ENCODE measurements at places on chromosomes 7 and 10. TPM values are rescaled to one million over a fixed set of nuclear protein-coding genes. Genes with fewer than 3 reads are reported as not detected.

- DNase-seq: no peak
Observed at GRCh38 chr10:44300666-44301649, 83.9 kb downstream of the CXCL12 start.

GRCh38 chr7:44441079-44441478 lies 49.4 kb downstream of the NUDCD3 start:
- no peak for DNase-seq

DNA sequence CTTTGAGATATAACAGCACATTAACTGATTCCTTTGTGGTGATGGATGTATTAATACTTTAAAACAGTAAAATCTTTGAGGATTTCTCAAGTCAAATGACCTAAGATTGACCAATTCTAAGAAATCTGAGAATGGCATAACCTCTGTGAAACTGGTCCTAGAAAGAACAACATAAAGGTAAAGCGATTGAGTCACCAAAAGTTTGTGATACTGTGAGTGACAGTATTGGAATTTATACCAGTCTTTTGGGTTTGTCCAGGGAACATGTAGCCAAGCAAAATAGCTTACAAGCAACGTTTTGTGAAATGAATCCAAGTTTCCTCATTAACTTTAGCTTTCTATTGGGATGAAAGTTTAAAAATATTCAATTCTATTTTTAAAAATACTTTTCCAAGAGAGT lies 157.4 kb upstream of the TMEM196 start:
- DNase-seq: no peak

DNA sequence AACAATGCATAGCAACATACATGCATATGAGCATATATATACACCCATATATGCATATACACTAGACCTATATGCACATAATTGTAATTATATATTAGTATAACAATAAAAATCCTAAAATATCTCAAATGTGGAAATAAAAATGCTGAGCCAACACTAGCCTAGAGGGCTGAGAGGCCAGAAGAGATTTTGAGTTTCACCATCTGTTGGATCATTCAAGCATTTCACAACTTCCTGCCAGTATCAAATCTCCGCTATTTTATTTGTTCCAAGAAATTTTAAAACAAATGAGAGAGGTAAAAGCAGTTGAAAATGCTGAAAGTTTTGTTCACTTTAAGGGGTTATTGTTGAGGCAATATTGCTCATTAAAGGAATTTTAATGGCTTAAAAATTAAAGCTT lies 187.0 kb downstream of the PCDH15 start:
- DNase-seq: no peak

Gene CC2D2B
- total RNA-seq: not detected

DNA sequence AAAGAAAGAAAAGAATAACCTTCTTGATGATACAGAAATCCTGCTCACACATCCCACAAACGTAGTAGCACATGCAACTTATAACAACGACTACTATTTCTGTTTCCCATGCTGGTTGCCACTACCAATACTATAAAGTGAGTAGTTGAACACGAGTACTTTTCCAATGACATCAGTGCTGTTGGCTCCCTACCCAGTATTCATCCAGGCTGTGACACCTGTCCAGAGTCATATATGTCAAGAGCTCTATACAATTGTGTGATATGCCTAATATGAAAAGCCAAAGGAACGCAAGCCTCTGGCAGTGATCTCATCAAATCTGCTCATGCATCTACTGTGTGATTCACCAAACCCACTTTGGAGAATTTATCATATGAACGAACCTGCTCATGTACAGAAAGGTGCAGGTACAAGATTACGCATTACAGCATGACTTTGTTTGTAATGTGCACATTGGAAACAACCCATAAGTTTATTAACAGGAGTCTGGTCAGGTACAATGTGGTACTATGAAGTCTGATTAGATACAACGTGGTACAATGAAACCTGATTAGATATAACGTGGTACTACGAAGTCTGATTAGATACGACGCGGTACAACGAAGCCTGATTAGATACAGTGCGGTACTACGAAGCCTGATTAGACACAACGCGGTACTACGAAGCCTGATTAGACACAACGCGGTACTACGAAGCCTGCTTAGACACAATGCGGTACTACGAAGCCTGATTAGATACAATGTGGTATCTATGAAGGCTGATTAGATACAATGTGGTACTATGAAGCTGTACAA lies 5.8 kb upstream of the ITIH5 start:
- DNase-seq: no peak

- no peak for DNase-seq
Observed at GRCh38 chr10:89346405-89347254, 18.8 kb downstream of the IFIT3 start.

GRCh38 chr10:97363071-97363470 lies 28.5 kb upstream of the FRAT2 start:
- no peak for DNase-seq

DNA sequence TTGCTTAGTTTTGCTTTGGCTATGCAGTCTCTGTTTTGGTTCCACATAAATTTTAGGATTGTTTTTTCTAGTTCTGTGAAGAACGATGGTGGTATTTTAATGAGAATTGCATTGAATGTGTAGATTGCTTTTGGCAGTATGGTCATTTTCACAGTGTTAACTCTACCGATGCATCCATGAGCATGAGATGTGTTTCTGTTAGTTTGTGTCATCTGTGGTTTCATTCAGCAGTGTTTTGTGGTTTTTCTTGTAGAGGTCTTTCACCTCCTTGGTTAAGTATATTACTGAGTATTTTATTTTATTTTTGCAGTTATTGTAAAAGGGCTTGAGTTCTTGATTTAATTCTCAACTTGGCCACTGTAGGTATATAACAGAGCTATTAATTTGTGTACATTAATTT lies 78.2 kb upstream of the ZNF92 start:
- no peak for DNase-seq

Gene MCU
- total RNA-seq: 13.5 TPM

DNA sequence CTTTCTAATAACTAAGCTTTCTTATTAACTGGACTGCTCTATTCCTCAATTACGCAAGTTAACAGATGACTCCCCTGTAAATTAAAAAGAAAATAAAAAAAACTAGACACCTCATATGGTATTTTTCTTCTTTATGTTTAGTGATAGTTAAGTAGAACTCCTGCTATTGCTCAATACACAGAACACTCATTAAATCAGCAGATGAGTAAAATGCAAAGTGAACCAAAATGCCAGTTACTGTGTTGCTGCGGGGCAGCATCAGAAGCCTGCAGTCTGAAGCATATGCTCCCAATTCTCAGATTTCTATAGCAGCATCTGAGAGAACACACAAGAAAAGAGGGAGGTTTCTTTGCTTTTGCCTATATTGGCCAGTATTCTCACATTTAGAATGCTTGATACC lies 28.4 kb downstream of the CDK6 start:
- DNase-seq: no peak

DNA sequence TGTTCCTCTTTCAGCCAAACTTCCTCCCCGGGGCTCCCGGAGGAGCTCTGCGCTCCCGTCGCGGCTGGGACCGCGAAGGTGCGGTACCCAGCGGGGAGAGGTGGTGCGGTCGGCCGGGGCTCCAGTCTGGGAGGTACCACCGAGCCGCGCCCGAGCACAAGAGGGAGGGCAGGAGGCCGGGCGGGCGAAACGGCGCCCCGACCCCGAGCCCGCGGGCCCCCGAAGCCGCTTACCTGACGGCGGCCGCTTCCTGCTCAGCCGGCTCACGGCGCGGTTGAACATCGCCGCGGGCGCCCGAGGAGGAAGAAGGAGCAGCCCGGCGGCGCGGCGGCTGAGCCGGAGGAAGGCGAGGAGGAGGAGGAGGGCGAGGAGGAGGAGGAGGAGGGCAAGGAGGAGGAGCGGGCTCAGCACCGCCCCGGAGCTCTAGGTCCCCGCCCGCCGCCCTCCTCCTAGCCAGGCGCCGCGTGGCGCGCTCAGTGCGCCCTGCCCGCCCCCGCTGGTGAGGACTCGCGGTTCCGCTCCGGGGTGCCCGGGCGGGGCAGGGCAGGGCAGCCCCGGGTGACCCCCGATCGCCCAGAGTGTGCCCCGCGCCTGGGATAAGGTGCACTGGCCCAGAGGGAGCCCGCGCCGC lies at the start of gene RGS10:
Gene RGS10, minus strand, starts transcription at position 363 of the 631 bp plus-strand sequence. Its CDS starts 81 bp downstream, at position 282.
- peak; percentile 96 for DNase-seq

- DNase-seq: no peak
Observed at GRCh38 chr7:138911007-138911406, 70.2 kb downstream of the KIAA1549 start.

GRCh38 chr10:49298983-49299815 lies at the start of gene C10orf71:
C10orf71 (plus strand) TSS chr10:49299170; CDS start chr10:49322546, 23,376 bp downstream.
- no peak for DNase-seq

Gene NOC3L
- total RNA-seq: 56.8 TPM

GRCh38 chr7:139893999-139894398 lies 64.9 kb downstream of the TBXAS1 start:
- no peak for DNase-seq

DNA sequence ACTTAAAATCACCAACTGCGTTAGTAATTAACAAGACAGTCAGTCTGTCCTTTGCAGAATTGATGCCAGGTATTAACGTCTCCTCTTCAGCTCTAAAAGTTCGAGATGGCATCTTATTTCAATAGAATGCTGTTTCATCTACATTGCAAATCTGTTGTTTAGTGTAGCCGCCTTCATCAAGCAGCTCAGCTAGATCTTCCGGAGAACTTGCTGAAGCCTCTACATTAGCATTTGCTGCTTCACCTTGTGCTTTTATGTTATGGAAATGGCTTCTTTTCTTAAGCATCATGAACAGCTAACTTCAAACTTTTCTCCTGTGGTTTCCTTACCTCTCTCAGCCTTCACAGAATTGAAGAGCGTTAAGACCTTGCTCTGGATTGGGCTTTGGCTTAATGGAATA lies 95.5 kb upstream of the FAM20C start:
- DNase-seq: no peak

- DNase-seq: no peak
Observed at GRCh38 chr7:55275291-55276200, 89.6 kb upstream of the LANCL2 start.

Gene PCGF5
- total RNA-seq: 42.1 TPM

DNA sequence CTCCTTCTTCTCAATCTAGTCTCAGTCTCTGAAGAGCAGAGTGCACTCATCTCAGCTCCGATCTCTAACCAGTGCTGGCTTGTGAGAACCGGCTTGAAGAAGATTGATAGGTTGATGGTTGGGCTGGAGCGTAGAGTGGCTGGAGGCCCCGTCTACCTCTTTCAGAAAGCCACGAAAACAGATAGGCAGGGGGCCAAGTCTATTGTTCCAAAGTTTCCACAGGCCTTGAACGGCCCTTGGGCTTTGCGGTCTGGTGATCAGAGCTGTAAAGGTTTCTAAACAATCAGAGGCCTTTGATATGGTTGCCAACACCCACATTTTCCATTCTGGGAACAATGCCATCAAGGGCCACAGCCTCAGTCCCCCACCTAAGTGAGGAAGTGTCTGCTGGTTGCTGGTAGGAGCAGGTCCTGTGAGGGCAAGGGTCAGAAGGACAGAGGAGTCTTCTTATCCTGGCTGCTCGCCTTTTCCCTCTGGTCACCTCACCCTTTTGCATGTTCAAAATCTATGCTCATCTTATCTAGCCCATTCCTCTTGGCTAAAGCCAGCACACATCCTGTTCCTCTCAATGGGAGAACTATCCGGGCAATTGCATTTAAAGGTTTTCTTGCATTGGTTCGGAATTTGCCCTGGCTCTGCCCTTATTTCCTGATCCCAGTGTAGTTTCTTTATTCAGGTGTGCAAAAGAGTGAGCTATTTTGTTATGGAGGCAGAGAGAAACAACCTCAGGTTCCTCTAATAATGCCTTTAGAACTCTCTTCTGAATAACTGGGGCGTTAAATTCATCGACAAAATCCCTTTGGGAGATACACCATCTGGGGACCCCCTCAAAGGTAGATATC lies 70.3 kb upstream of the KMT2E start:
- peak; percentile 93 for DNase-seq

GRCh38 chr7:132691201-132691600 lies 114.9 kb upstream of the PLXNA4 start:
- DNase-seq: no peak

Gene NKX6-2
- total RNA-seq: not detected
